ENCODE measurements at places on chromosomes 12 and 14. TPM values are rescaled to one million over a fixed set of nuclear protein-coding genes. Genes with fewer than 3 reads are reported as not detected.

- DNase-seq = no peak
Measured at GRCh38 chr12:71266606-71267005, 108.8 kb upstream of the TSPAN8 start.

SAMD15 gene
- 0.38 TPM for total RNA-seq

ZNF891 gene
- total RNA-seq = 0.51 TPM

DNA sequence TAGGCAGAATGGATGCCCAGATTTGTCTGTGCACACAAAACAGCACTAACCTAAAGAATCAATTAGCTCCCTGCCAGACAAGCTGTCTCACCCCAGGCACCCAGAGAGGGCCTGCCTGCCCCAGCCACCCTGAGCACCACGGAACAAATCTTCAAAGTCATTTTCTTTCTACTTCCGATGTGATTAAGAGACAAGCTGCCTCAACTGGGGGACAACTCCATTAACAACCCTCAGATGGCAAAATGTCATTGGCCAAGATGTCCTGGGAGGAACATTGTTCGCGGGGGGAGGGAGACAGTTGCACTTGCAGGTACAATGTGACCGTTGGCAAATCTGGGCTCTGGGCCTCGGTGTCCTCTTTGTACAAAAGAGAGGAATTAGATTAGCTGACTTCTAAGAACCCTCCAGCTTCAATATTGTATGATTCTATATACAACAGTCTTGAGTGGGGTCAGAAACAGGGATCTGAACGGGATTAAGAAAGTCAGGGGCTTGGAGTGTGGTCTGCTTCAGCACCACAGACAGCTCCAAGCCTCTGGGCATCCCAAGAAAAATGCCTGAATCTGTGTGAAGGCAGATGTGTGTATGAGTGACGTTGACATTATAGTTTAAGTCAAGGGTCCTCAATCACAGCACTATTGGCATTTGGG is 42.8 kb upstream of the CMKLR1 start:
- DNase-seq = no peak

All from dermis microvascular lymphatic vessel endothelial cell (primary cell).